Memory B cell (primary cell): ENCODE measurements at places on chromosomes 16 and 17.

GRCh38 chr16:66263168-66263972, 103.1 kb upstream of the CDH5 start:
- DNase-seq = no peak
- no peaks in the 10 kb centered on the region for H3K4me1 ChIP-seq
- no peaks in the 10 kb centered on the region for H3K36me3 ChIP-seq
- H3K27ac ChIP-seq = no peak overlapping the region
- H3K27me3 ChIP-seq = peaks cover 18% of the 10 kb centered on the region

DNA sequence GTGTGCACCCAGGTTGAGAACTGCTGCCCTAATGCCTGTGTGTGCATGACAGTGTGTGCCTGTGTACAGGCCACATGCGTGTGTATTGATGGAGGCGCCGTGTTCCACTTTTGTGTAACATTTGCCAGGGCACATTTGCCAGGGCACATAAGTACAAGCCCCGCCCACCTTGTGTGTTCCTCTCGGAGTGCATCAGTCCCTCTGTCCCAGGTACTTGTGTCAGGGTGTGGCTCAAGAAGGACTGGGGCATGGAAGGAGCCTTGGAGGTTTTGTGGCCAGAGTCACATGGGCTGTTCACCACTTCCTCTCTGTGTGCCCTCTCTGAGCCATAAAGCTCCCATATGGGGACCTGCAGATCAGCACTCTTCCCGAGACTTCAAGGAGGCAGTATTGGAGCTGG, 73.9 kb downstream of the MRM1 start:
- no peak for DNase-seq
- H3K4me3 ChIP-seq = no peak overlapping the region
- H3K4me1 ChIP-seq = peaks cover 12% of the 10 kb centered on the region

- peaks cover 4% of the 10 kb centered on the region for H3K27me3 ChIP-seq
- no peak for DNase-seq
- no peak overlapping the region for H3K4me3 ChIP-seq
- H3K27ac ChIP-seq = no peak overlapping the region
- no peaks in the 10 kb centered on the region for H3K4me1 ChIP-seq
- H3K36me3 ChIP-seq = no peaks in the 10 kb centered on the region
Observed at GRCh38 chr16:54506741-54507500, 220.3 kb upstream of the IRX3 start.

- H3K36me3 ChIP-seq = peaks cover 5% of the 10 kb centered on the region
- no peak overlapping the region for H3K27ac ChIP-seq
- peaks cover 3% of the 10 kb centered on the region for H3K4me1 ChIP-seq
- H3K27me3 ChIP-seq = peaks cover 5% of the 10 kb centered on the region
- no peak for DNase-seq
- H3K4me3 ChIP-seq = no peak overlapping the region
Observed at GRCh38 chr16:27870116-27870798, 193.3 kb downstream of the GSG1L start.

GRCh38 chr16:27290562-27290961, 22.0 kb upstream of the NSMCE1 start:
- no peaks in the 10 kb centered on the region for H3K36me3 ChIP-seq
- H3K27ac ChIP-seq = no peak overlapping the region
- no peak for DNase-seq

DNA sequence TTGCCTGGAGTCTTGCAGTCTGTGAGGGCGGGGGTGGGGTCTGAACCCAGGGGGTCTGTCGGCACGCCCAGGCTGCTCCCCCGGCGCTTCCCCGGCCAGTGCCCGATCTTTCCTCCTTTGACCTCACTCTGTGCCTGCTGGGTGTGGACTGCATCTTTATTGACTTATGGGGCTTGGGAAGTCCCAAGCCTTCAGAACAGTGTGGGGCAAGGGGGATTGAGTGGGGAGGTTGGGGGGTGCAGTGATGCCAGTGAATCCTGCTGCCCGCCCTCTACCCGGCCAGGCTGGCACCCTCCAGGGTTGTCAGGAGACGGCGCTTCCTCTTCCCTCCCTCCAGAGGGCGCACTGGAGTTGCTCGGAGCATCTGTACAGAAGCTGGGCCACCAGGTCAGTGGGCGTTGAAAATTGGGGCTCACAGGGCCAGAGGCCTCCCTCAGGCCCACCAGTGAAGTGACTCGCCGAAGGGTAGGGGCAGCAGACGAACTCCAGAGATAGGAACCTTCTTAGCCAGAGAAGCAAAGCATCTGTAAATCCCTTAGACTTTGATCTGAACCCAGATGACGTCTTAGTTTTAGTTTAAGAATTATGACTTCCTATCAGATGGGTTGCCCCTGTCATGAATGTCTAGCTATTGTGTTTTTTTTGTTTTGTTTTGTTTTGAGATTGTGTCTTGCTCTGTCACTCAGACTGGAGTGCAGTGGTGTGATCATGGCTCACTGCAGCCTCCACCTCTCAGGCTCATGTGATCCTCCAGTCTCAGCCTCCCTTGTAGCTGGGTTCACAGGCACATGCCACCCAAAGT, 184.8 kb upstream of the CIBAR2 start:
- no peaks in the 10 kb centered on the region for H3K4me1 ChIP-seq
- H3K27me3 ChIP-seq = peaks cover 8% of the 10 kb centered on the region
- no peak overlapping the region for H3K27ac ChIP-seq
- peak; percentile 42 for DNase-seq
- no peaks in the 10 kb centered on the region for H3K36me3 ChIP-seq
- H3K4me3 ChIP-seq = no peak overlapping the region

DNA sequence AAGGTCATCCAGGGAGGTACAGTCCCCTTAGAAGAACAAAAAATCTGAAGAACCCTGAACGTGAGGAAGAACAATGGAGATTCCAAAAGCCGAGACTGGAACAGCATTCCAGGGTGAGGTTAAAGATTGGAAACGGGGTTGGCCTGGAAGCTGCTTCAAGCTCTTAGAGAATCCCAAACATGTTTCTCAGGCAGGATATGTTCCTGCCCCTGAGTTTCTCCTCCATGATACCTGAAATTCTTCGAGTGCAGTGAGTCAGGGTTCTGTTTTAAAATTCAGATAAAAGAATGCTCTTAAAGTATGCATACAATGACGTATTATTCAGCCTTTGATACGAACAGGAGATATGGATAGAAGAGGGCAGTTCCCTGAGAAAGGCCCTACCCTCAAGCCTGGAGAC, 293.1 kb downstream of the HS3ST3B1 start:
- peaks cover 11% of the 10 kb centered on the region for H3K27me3 ChIP-seq
- no peaks in the 10 kb centered on the region for H3K36me3 ChIP-seq
- no peak overlapping the region for H3K4me3 ChIP-seq
- no peak overlapping the region for H3K27ac ChIP-seq
- H3K4me1 ChIP-seq = no peaks in the 10 kb centered on the region
- DNase-seq = no peak

DNA sequence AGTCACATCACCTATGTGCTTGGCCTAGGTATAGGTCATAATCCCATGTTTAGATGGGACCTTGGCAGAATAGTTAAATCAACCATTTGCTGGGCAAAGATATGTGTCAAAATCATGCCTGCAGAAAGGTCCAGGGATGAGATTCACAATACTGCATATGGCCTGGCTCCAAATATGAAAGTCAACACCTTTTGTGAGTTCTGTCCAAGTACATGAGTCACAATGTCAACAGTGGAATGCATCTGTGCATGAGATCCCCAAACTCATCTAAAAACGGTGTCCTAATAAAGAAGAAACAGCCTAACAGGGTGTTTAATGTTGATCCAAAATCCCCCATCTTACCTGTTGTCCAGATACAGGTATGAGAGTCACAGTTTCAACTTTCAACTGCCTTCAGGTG, 1847.5 kb downstream of the TP53TG3F start:
- H3K4me3 ChIP-seq = no peak overlapping the region
- no peaks in the 10 kb centered on the region for H3K36me3 ChIP-seq
- no peak overlapping the region for H3K27ac ChIP-seq
- H3K27me3 ChIP-seq = no peaks in the 10 kb centered on the region

DNA sequence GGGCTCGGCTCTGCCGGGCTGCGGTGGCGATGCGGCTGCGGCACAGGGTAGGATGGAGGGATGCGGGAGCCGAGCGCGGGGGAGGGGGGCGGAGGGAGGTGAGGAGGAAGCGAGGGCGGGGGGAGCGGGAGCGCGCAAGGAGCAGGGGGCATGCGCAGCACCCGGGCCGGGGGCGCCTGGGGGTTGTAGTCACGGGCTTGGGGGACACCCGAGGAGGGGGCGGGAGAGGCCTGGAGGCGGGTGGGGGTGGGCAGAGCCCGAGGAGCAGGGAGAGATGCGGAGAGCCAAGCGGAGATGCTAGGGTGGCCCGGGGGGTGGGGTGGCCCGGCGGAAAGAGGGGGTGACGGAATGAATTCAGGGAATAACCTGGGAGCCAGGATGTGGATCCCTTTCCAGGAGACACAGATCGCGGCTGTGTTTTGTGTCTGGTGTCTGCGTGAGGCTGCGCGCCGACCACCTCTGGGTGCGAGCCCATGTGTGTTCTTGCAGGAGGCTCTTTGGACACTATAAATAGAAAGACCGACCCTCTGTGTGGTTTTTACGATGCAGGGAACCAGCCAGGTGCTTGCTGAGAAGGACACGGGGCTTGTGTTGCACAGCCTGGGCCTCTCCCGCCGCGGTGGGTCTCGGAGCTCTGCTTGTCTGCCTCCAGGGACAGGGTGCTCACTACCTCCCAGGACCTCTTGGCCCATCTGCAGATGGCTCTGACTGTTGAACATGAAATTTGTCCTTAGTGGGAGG, at the start of gene STX1B:
STX1B (minus strand) TSS at position 54 of the 741 bp plus-strand sequence. CDS start 242 bp downstream, outside the sequence.
- H3K36me3 ChIP-seq = no peaks in the 10 kb centered on the region
- H3K27me3 ChIP-seq = peaks cover 29% of the 10 kb centered on the region

DNA sequence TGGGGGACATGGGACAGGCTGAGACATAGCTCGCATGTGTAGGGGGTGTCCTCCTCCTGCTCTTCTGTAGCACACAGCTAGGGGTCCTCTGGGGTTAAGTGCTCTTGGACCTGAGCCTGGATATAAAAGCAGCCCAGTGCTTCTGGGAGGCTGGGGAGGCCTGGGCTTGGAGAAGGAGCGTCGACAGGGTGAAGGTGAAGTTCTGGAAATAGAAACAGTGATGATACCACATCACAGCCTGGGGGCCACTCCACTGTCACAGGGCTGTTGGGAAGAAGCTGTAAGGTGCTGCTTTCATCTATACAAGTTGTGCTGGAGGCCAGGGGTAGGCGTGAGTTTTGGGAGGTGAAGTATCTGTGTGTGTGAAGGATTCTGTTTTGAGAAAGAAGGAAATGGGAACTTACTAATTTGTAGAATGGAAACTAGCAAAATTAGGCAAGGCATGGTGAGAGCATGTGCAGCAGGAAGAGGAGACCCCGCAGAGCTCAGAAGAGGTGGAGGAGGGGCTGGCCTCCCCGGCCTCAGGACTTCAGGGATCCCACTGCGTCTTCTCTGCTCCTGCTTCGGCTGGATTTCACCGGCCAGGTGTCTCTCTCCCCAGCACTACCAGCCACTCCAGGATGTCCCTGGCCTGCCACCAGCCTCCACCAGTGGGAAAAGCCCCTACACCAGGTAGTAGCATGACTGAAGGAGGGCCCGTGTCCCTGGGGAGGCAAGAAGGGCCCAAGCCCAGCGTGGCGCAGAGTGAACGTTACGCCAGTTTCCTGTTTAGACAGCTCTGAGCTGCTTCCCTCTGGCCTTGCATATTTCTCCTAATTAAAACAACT, 19.4 kb downstream of the PLCG2 start:
- no peaks in the 10 kb centered on the region for H3K27me3 ChIP-seq
- peak overlapping the region; percentile 97 for H3K27ac ChIP-seq
- H3K4me3 ChIP-seq = peak overlapping the region; percentile 63
- DNase-seq = no peak
- peaks cover 67% of the 10 kb centered on the region for H3K4me1 ChIP-seq

DNA sequence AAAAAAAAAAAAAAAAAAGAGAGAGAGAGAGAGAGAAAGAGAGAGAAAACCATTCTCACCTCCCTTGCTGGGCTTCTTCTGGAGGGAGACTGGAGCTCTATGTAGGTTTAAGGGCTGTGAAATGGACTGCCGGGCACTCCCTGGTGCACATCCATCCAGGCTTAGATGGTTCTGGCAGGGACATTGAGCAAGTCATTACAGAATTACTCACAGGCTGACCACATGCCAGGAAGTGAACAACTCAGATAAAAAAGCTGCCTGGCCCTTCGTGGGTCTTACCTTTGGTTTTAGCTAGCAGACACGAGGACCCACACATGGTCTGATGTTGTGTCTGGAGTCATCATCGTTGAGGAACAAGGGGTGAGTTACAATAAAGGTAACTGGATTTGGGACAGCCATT, 847.4 kb upstream of the EEF2KMT start:
- H3K4me1 ChIP-seq = peaks cover 3% of the 10 kb centered on the region
- no peaks in the 10 kb centered on the region for H3K36me3 ChIP-seq
- H3K4me3 ChIP-seq = no peak overlapping the region
- no peak overlapping the region for H3K27ac ChIP-seq
- DNase-seq = no peak

DNA sequence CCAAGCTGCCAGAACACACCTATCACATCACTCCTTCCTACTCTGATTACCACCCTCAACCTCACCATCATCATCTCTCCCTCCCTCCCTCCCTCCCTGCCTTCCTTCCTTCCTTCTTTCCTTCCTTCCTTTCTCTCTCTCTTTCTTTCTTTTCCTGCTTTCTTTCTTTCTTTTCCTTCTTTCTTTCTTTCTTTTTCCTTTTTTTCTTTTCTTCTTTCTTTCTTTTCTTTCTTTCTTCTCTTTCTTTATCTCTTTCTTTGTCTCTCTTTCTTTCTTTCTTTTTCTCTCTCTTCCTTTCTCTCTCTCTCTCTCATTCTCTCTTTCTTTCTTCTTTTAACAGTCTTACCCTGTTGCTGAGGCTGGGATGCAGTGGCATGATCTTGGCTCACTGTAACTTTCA, 59.2 kb downstream of the CACNG3 start:
- H3K4me1 ChIP-seq = peaks cover 4% of the 10 kb centered on the region
- H3K4me3 ChIP-seq = no peak overlapping the region
- no peak overlapping the region for H3K27ac ChIP-seq
- no peaks in the 10 kb centered on the region for H3K36me3 ChIP-seq

- H3K27me3 ChIP-seq = no peaks in the 10 kb centered on the region
- DNase-seq = no peak
- no peak overlapping the region for H3K4me3 ChIP-seq
Observed at GRCh38 chr17:75489511-75489955, 25.8 kb downstream of the CASKIN2 start.

DNA sequence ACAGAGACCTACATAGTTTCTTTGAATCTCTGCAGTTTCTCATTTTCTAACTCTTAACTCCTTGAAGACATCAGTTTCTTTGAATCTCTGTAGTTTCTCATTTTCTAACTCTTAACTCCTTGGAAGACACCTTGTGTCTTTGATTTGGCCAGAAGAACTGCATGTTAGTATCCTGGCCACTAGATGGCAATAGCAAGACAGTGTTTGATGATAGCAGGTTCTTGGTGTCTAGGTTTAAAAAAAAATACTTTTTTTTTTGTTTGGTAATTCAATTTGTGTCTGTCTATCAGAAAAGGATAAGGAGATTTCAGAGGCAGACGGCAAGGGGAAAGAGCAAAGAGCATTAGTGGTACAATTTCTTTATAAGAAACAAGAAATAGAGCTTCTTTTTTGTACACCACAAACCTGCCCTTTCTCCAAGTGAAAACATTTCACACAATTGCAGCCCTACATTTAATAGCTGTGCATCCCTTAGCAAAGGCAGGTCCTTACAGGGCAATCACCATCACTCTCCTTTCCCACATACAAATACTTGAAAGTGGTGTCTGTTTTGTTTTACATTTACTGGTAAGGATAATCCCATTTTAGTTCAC, 1324.9 kb upstream of the CDH8 start:
- H3K4me3 ChIP-seq = no peak overlapping the region
- no peaks in the 10 kb centered on the region for H3K4me1 ChIP-seq
- no peak overlapping the region for H3K27ac ChIP-seq
